ENCODE measurements at places on chromosomes 3 and 15.

GRCh38 chr15:68542348-68542747 is 36.4 kb upstream of the CORO2B start:
- DNase-seq: no peak

- DNase-seq: no peak
Measured at GRCh38 chr15:69524296-69524695, 71.7 kb downstream of the RPLP1 start.

GRCh38 chr3:181578743-181579142 is 133.0 kb upstream of the SOX2 start:
- DNase-seq: no peak

- DNase-seq: no peak
Measured at GRCh38 chr3:114143817-114144216, 35.0 kb downstream of the DRD3 start.
